ENCODE measurements at places on chromosomes 7 and 10.

DNA sequence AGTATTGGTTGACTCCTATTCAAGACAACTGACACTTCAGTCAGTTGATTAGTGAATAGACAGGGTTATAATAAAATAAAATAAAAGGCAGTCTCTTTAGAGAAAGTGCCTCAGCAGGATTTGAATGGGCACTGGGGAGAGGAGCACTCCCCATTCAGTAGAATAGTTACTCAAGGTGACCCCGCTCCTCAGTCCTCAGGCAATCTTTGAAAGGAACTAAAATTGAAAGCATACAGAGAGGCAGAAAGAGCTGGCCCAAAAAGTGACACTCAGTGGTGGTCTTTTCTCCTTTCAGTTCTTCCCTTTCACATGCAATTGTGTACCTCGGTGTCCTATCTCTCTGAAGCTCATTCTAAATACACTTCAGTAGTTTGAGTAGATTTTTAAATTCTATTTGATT lies 47.4 kb upstream of the MACC1 start:
- no peak for DNase-seq

DNA sequence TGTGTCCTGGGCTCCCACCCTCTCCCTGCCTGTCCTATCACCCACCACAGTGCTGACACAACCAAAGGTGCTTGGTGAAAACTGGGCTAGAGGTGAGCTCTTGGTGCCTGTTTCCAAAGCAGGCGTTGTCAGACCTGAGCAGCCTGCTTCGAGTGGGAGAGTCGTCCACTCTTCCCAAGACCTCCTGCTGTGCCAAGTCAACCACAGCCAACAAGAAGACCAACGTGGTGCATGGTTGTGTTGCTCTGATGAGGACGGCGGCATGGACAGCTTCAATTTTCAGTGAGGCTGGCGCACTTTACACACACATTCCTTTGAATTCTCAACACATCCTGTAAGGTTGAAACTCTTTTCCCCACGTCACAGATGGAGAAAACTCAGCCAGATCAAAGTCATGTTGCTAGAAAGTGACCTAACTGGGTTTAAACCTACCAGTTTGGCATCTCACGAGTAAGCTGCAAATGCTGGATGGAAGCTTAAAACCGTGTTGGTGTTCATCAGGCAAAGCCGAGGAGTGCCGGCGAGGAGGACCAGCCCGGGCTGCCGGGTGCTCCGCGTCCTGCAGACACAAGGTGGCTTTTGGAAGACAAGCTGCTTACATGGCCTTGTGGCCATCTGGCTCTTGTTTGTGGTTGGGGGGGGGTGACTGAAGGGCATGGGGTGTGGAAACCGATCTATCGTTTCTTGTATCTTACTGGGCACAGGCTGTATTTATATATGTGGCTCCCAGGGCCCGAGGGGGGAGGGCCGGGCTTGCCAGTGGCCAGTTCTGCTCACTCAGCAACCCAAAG lies 39.3 kb downstream of the INSIG1 start:
- no peak for DNase-seq

DNA sequence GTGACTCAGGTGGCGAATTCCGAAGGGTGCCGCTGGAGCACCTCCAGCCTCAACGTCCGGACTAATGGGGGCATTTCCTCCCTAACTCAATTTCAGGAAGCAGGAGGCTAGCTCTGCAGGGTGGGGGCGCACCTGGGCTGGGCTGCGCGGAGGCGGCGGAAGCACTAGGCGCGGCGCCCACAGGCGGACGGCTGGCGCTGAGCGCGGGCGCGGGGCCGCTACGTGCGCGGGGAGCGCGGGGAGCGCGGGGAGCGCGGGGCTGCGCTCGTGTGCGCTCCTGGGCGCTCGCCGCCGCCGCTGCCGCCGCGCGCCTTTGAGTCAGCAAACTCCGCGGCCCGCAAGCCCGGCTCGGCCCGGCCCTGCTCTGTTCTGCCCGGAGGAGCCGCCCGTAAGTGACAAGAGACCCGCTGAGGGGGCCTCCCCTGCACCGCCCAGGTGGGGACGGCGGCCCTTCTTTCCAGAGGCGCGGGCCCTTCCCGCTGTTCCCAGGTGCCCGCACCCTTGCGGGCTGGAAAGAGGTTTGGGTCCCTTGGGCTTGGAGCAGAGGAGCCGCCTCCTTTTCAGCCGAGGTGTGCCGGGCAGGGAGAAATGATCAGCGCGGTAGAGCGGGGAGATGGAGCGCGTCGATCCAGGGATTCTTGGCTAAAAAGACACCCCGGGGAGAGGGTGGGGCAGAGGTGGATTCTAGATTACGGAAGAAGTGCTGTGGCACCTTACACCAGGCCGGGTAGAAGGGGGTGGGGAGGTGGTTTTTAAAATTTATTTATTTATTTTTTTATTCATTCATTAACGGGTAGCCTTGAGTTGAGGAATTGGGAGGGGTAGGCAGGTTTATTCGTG lies at the start of gene SNX10:
Gene SNX10, plus strand, starts transcription at position 164 of the 840 bp plus-strand sequence. CDS start 54,581 bp downstream, outside the sequence.
- peak; percentile 66 for DNase-seq

- DNase-seq: no peak
Measured at GRCh38 chr10:113020838-113021237, 70.8 kb downstream of the TCF7L2 start.

DNA sequence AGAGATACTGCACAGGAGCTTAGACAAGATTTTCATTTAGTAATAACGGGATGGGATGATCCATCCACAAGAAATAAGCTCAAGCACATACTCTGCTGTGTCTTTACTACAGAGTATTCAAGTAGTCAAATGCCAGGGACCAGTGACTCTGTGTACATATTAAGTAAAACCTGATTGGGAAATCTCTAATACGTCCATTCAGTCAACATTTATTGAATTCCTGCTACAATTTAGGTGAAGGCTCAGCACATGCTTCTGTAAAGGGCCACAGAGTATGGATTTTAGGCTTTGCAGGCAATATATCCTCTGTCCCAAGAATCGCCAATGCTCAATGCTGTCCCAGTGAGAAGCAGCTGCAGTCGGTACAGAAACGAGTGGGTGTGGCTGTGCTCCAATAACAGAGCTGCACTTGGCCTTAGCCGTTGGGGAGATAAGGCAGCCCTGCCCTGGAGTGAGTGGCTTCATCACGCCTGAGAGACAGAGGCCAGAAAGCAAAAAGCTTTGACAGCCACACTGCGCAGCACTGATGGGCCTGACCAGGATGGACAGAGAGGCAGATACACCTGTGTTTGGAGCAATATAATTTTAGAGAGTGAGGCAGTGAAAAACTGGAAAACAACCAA lies 186.8 kb downstream of the PARD3 start:
- no peak for DNase-seq

GRCh38 chr7:33888166-33888565 lies 17.2 kb upstream of the BMPER start:
- no peak for DNase-seq
